T-cell (primary cell): ENCODE measurements at places on chromosomes 1 and 21. TPM values are rescaled to one million over a fixed set of nuclear protein-coding genes. Genes with fewer than 3 reads are reported as not detected.
A peak's percentile ranks its signal among the peaks of the same experiment; 100 is the strongest.

GRCh38 chr1:215636258-215636965, 69.3 kb downstream of the KCTD3 start:
- no peak for DNase-seq

ANKRD35 gene
- total RNA-seq, result not detected

DNA sequence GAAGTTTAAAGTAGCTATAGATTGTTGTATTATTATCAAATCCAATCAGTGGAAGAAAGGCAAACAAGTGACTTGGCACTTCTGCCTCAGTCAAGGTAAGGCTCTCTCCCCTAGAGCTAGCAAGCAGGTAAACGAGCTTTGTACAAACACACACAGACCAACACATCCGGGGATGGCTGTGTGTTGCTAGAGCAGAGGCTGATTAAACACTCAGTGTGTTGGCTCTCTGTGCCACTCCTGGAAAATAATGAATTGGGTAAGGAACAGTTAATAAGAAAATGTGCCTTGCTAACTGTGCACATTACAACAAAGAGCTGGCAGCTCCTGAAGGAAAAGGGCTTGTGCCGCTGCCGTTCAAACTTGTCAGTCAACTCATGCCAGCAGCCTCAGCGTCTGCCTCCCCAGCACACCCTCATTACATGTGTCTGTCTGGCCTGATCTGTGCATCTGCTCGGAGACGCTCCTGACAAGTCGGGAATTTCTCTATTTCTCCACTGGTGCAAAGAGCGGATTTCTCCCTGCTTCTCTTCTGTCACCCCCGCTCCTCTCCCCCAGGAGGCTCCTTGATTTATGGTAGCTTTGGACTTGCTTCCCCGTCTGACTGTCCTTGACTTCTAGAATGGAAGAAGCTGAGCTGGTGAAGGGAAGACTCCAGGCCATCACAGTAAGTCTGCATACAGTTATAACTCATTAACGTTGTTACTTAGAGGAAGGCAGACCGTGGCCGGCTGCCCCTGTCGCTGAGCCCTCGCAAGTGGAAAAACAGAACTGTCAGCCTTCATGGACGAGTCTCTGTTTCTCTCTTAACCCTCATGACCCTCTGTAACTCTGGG, at the start of gene PALMD:
Gene PALMD (plus strand): TSS at position 415 of the 833 bp plus-strand sequence. CDS start 205 bp downstream, at position 620.
- no peak for DNase-seq

GRCh38 chr1:225914947-225915346, 9.1 kb downstream of the PYCR2 start:
- no peak for DNase-seq

- DNase-seq, result no peak
Observed at GRCh38 chr1:211632808-211633523, 42.5 kb downstream of the NEK2 start.

- DNase-seq, result no peak
Observed at GRCh38 chr1:157286646-157287420, 148.6 kb upstream of the ETV3 start.

GRCh38 chr21:15437883-15438282, 291.9 kb upstream of the USP25 start:
- no peak for DNase-seq

DNA sequence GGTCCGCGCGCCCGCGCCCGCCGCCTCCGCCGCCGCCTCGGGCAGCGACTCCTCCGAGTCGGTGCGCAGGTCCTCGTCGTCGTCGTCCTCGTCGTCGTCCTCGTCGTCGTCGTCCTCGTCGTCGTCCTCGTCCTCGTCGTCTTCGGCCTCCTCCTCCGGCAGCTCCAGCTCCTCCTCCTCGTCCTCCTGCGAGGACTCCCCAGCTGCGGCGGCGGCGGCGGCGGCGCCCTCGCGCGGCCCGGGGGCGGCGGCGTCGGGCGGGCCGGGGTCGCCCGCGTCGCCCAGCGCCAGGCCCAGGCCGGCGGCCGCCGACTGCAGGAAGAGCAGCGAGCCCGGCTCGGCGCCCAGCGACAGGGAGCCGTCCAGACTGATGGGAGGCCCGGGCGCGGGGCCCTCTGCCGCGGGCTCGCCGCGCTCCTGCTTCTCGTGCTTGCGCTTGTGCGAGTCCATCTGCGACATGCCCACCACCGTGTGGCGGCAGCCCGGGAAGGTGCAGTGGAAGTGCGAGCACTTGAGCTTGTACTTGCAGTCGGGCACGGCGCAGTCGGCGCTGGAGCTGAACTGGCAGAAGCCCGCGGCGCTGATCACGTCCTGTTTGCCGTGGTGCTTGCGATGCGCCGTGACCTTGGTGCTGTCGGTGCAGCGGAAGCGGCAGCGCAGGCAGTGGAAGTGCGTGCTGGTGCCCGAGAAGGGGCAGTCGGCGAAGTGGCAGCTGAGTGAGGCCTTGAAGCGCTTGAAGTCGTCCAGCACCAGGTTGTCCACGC, 157.3 kb downstream of the CASZ1 start:
- no peak for DNase-seq

DNA sequence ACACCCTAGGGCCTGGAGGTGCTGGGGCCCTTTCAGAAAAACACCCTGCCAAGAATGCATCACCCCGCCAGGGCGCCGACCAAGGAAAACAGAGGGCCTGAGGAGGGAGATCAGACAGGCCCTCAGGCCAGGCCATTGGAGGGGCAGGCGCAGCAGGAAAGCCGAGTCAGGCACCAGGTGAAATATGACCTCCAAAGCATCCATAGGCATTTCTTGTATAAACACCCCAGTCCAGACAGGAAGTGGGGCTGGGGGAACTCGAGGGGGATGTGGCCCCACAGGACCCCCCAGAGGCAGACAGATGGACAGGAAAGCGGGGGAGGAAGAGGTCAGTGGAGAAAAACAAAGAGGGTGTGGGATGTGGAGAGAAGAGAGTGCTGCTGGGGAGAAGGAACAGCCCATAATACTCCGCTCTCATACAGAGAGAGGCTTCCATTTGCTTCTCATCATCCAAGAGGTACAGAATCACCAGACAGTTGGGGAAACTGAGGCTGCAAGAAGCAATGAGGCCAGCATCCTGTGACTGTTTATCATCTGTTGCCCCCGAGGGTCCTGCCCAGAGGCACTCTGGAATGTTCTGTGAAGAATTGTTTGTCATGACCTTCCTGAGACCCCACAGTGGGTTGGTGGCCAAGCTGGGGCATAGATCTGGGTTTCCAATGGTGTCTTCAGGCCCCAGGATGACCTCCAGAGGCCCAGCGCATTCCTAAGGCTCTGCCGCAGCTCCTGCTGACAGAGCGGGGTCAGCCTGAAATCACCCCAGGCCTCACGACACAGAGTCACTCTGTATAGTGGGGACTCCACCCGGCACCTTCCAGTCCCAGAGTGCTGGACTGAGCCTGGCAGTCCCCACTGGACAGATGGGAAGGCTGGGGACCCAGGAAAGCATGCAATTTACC, 18.0 kb downstream of the TRIM62 start:
- DNase-seq, result no peak

IL10 gene
- 0.26 TPM for total RNA-seq

- DNase-seq, result no peak
Observed at GRCh38 chr1:16922885-16923431, 1.2 kb downstream of the CROCC start.

IGSF9 gene
- 0.06 TPM for total RNA-seq

GRCh38 chr1:202547215-202547614, 163.0 kb downstream of the SYT2 start:
- DNase-seq, result no peak

DNA sequence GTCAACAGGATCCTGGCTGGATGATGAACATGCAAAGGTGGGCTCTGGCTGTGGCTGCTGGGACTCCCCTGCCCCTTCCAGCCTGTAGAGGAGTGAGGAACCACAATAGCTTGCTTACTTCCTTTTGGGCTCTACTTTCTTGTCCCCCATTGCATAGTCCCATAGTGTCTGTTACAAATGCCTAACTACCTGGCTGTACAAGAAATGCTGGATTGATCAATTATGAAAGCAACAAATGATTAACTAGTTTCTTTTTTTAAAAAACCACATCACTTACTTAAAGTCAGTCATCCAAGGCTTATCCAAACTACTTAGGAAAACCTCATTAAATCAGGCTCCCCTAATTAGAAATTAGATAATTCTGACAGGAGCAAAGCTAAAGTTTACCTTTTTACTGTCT, 514.1 kb upstream of the PKN2 start:
- no peak for DNase-seq

GRCh38 chr1:64302971-64303370, 99.5 kb downstream of the UBE2U start:
- no peak for DNase-seq

RPE65 gene
- total RNA-seq, result not detected

GRCh38 chr1:31745096-31745945, 18.8 kb downstream of the ADGRB2 start:
- peak; percentile 30 for DNase-seq

GRCh38 chr1:109199710-109200109, 14.0 kb upstream of the SARS1 start:
- DNase-seq, result no peak

DNA sequence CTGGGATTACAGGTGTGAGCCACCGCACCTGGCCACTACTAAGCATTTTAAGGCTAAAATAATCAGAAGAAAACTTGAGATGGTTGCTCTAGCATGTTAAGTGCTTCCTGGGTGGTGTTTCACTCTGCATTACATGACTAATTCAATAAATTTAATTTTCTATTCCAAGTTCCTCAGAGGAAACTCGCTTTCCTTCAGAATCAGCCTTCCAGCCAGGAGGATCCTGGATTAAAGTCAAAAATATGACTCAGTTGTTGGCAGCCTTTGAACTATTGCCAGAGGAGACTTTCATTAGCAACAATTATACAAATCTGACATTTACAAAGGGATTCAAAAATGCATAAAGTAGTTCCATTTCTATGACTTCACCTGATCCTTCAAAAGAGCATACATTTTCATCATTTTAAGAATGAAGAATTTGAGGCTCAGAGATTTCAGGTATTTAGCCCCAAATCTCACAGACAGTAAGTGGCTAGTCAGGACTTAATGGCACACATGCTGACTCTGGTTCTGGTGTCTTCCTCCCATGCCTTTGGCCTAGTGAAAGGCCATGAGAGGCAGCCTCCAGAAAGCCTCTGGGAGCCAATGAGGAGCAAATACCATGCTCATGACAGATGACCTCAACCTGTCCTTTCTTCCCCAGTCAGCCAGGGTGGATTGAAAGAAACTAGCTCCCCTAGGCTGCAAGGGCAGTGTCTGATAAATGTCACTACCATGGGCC, 115.7 kb downstream of the MAP3K21 start:
- no peak for DNase-seq

DNA sequence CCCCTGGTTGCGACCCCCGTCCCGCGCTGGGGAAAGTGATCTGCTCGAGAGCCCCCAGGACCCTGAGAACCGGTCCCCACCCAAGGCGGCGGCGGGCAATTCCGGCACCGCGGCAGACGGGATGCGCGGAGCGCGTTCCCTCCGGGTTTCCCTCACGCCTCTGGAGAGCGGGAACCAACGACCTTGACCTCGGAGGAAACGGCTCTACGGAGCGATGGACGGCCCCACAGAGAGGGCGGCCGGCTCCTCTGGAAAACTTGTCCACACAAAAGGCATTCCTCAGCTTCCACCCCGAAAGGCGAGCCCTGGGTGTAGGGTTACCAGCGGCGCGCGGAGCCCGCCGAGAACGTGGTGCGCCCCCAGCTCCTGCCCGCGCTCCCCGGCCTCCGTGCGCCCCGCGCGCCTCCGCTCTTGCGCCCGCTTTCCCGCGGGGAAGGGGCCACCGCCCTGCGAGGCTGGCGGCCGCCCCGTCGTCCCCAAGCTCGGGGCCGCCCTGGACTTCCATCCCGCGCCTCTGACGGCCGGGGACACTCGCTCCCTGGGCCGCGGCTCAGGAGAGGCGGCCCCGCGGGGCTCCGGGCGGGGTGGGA, 391 bp upstream of the KIAA1614 start:
- no peak for DNase-seq

LCK gene
- 428 TPM for total RNA-seq

DNA sequence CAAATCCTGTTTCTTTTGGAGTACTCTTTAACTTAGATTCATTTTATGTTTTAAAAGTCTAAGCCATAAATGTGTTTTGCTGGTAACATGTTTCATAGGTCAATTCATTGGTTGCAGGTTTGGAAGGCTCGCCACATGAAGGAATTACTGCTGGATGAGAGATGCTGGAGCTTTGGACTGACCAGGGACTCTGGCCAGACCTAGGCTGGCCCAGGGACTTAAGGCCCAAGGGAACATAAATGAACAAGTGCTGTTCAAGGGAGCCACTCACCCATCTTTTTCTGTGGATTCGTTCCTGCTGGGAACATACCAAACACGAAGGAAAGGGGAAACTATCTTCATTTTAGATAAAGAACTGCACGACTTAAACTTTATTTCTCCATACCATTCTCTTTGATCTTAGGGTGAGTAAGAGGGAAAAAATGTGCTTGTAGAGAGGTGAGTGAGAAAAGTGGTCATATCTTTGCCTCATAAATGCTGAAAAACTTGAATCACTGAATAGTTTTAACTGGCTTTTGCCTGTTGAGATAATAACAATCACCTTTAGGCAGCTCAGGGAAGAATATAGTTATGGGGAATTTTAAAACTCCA, 15.3 kb upstream of the SHCBP1L start:
- DNase-seq, result no peak

CNTN2 gene
- not detected for total RNA-seq

GRCh38 chr1:23895993-23896392, 17.2 kb downstream of the CNR2 start:
- DNase-seq, result no peak

ICOSLG gene
- total RNA-seq, result 10.1 TPM

AGBL4 gene
- not detected for total RNA-seq

HSF2BP gene
- total RNA-seq, result 0.60 TPM

GRCh38 chr1:239657291-239657690, 270.9 kb downstream of the CHRM3 start:
- no peak for DNase-seq
